ENCODE measurements at places on chromosomes 5 and 9.

- DNase-seq: no peak
These were observed 170.2 kb upstream of the C9orf72 start for GRCh38 chr9:27743490-27743889.

DNA sequence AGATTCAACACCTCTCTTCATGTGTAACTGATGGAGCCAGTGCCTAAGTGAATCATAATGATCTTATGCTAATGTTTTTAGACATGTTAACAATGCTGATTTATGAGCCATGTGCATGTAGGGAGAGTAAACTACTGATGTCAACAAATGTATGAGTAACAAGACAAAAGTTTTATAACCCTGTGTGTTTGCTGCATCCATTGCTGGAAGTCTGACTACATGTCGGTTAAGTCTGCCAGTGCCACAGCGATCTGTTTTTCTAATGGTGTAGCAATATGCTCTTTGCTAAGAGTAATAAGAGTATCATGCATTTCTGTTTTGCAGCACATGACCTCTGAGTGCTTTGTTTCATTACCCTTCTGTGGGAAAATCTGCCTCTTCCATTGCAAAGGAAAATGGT is 26.4 kb upstream of the TMOD1 start:
- no peak for DNase-seq

GRCh38 chr9:129282272-129282671 is 104.2 kb upstream of the IER5L start:
- no peak for DNase-seq

- DNase-seq: no peak
These were observed 9.8 kb downstream of the ZNF354B start for GRCh38 chr5:178869577-178869976.

DNA sequence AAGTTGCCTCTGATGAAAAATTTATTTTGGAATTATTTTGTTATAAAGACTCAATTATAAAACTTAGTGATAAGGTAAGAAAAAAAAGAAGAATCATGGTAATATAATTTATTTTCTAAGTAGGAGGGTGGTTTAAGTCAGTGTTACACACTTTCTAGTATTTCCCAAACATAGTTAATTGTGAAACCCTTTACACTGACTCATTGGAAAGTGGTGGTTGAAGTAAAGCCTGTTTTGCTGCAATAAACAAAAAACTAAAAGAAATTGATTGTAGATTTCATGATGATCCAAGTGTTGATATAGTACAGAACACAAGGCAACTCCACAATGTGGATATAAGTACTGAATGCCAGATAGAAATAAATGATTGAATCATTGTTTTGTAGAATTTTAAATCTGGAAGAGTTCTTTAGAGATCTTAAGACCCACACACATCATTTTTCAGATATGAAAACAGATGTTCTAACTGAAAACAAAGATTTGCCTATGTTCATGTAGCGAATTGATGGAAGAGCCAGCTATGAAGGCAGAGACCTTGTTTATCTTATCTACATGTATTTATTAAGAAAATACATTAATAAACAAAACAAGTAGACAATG is 539.8 kb downstream of the PRELID2 start:
- no peak for DNase-seq

DNA sequence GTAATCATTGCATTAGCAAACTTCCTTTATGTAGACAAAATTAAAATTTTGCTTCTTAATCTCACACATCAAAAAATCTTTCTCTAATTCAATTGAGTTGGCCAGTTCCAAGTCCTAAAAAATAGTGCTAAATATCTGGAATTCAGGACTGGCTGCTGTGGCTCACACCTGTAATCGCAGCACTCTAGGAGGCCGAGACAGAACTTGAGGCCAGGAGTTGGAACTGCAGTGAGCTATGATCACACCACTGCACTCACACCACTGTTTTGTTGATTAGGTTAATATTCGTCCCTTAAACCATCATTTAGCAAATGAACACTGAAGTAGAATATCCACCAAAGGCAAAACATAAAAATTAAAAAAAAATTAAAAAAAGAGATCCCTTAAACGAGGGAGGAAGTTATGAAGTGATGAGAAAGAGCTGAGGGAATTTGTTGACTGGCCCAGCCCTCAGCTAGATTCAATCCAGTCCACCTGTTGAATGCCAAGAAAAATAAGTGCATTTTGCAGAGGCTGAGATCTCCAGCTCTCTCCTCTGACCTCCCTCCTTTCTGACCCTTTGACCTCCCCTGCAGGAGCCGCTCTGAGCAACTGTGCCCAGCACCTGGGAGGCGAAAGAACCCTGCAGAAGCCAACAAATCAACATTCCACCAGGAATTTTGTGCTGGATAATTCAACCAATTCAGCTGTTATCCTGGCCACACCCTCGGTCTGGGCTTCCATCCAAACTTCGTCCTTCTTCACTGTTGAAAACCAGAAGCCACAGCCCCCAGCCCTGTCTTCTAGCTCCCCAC is 96.8 kb downstream of the OR2K2 start:
- no peak for DNase-seq
